ENCODE measurements at places on chromosomes 12 and 14. TPM values are rescaled to one million over a fixed set of nuclear protein-coding genes. Genes with fewer than 3 reads are reported as not detected.

C12orf60 gene
- 1.7 TPM for total RNA-seq

CLEC4A gene
- total RNA-seq = 0.32 TPM

CAND1 gene
- total RNA-seq = 185 TPM

RNU6-7 gene
- total RNA-seq = not detected

GIT2 gene
- 32.7 TPM for total RNA-seq

C12orf50 gene
- total RNA-seq = not detected

LRTM2 gene
- total RNA-seq = not detected

TMEM229B gene
- total RNA-seq = 1.3 TPM

P2RX7 gene
- total RNA-seq = not detected

GRCh38 chr12:110928700-110929099 lies 8.3 kb upstream of the MYL2 start:
- DNase-seq = no peak

DNA sequence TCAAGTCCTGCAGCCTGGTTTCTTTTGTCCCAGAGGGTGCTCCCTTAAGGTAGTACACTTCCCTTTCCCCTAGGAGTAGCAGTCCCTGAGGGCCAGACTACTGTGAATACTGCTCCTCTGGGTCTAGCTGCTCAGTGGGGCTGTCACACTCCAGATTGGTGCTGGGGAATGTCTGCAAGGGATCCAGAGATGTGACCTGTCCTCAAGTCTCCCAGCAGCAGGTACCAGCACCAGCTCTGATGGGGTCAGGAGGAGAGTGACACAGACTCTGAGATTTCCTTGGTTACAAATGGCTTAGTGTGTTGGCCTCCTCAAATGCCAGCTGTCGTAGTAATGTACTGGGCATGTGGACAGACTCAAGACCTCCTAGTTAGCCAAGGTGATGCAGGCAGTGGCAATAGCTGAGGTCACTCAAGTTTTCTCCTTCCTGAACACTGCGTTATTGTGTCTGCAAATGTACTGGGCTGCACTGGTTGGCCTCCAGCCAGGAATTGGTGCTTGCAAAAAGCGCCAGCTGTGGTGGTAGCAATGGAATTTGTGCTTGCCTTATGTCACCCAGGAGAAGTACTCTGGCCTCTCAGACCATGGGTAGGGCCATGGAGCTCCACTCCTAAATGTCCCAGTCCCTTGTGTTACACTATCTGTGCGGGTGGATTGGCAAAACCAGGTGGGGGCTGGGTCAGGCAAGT lies 36.4 kb upstream of the AEBP2 start:
- peak; percentile 43 for DNase-seq

- DNase-seq = no peak
These were observed 45.6 kb downstream of the OVCH1 start for GRCh38 chr12:29451888-29452287.

- DNase-seq = no peak
These were observed 10.1 kb downstream of the FGF6 start for GRCh38 chr12:4435537-4435936.

DNA sequence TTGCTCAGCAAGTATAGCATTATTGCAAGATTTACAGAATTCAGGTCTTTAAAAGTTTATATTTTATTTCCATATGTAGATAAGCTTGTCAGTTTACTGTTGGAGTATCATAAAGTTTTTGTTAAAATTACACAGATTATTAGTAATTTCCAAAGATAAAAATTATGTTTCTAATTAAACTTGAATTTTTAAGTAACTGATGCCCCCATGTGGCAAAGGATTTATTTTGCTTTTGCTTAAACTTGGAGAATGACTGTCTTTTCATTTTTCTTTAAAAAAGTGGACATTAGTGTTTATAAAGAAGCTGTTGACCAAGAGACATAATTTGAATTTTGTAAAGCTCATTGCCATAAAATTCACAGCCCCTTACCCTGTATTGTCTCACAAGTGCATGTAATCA lies 45.8 kb downstream of the ETNK1 start:
- DNase-seq = no peak

DNA sequence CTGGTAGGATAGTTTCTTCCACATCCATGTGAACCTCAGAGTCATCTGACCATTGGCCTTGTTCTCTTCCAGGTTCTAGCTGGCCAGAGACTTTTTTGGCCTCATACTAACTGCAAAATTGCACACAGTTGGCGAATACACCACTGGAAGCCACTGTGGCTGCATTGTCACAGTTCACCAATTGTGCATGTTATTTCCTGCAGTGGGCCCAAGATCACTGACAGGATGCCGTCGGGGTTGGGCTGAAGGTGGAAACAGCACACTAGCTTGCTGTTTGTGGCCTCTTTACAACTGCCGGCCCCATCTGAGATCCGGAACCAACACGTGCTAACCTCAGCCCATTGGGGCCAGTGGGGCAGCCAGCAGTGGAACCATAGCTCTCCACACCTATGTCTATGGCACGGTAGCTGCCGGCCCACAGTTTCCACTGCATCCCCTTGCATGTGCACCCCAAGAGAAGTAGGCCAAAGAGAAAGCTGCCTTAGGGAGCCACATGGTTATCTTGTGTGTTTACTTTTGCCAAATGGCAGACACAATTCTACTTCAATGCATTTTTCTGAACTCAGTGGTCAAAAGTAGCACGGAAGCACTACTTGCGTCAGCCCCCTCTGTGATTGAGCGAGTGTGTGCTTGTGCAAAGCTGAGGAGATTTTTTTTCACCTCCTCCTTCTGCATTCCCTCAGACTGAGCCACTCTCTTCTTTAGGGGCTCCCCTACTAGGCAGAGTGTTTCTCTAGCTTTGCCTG lies 464.0 kb downstream of the RAD51B start:
- DNase-seq = no peak

DNA sequence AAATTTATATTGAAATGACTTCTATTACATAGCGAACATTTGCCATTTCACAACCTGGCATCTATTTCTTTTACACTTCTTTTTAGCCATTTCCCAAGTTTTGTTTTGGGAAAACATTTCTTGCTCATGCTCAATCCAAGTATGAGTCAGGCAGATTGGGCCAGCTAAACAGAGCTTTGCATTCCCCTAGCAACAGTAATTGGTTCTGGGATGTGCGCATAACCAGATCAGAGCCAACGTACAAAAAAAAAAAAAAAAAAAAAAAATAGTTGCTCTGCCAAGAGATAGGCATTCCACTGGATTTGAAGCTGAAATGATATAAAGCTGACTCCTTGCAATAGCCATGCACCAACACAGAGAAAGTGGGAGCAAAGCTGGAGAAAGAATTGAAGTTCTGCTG lies 37.5 kb downstream of the PLCZ1 start:
- peak; percentile 92 for DNase-seq

GRCh38 chr12:26461776-26462175 lies 266.4 kb downstream of the SSPN start:
- no peak for DNase-seq

GRCh38 chr12:120928864-120929652 lies 24.9 kb upstream of the SPPL3 start:
- no peak for DNase-seq

GRCh38 chr14:69586404-69586803 lies 11.7 kb upstream of the CCDC177 start:
- DNase-seq = no peak

- no peak for DNase-seq
These were observed 227.4 kb downstream of the CCDC59 start for GRCh38 chr12:82130762-82131161.

- DNase-seq = no peak
These were observed 1.5 kb downstream of the SLIRP start for GRCh38 chr14:77709412-77709811.

GRCh38 chr14:100688598-100689461 lies 37.9 kb upstream of the DLK1 start:
- DNase-seq = peak; percentile 78

GRCh38 chr12:41039461-41039860 lies 148.7 kb upstream of the PDZRN4 start:
- DNase-seq = no peak

GRCh38 chr14:79598339-79598738 lies 613.0 kb downstream of the DIO2 start:
- peak; percentile 89 for DNase-seq

- no peak for DNase-seq
These were observed 7.6 kb downstream of the AKAP6 start for GRCh38 chr14:32336702-32337101.

GRCh38 chr14:100332797-100333196 lies 9.7 kb downstream of the SLC25A47 start:
- DNase-seq = no peak

GRCh38 chr14:88247228-88247627 lies 75.8 kb downstream of the KCNK10 start:
- no peak for DNase-seq

GRCh38 chr14:70425354-70425753 lies 8.5 kb upstream of the SYNJ2BP start:
- no peak for DNase-seq

- peak; percentile 87 for DNase-seq
These were observed 184.4 kb upstream of the SLC38A2 start for GRCh38 chr12:46556819-46557524.

DNA sequence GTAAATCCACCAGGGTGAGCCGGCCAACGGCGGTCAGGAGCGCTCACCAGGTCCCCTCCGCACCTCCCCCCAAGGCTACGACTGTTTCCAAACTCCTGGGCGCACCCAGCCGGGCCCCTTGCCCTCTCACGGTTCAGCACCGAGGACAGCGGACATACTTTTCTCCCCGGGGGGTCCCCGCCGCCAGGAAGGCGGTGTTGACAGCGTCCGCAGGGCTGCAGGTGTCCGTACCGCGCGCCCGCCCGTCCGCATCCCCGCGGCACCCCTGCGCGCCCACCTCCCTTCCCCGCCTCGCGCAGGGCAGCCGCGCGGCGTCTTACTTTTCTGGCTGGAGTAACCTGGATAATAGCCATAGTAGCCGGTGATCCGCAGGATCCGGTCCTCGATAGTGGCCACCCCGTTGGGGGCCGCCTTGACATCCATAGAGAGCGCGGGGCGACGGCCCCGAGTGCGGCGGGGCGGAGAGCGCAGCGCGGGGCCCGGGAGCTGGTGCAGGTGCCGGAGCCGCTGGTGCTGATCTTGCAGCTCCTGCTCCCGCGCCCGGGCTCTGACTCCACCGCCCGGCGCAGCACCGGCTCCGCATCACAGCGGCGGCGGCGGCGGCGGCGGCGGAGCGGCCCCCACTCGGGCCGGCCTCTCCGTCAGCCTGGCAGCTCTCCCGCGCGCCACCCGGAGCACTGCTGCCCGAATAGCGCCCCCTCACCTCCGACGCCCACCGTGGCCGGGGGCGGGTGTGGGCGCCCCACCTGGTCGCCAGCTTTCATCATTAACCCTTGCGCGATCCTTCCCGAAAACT lies at the start of gene SLC35F4:
TSS of gene SLC35F4 (minus strand) at position 690 of the 796 bp plus-strand sequence.
- no peak for DNase-seq

DNA sequence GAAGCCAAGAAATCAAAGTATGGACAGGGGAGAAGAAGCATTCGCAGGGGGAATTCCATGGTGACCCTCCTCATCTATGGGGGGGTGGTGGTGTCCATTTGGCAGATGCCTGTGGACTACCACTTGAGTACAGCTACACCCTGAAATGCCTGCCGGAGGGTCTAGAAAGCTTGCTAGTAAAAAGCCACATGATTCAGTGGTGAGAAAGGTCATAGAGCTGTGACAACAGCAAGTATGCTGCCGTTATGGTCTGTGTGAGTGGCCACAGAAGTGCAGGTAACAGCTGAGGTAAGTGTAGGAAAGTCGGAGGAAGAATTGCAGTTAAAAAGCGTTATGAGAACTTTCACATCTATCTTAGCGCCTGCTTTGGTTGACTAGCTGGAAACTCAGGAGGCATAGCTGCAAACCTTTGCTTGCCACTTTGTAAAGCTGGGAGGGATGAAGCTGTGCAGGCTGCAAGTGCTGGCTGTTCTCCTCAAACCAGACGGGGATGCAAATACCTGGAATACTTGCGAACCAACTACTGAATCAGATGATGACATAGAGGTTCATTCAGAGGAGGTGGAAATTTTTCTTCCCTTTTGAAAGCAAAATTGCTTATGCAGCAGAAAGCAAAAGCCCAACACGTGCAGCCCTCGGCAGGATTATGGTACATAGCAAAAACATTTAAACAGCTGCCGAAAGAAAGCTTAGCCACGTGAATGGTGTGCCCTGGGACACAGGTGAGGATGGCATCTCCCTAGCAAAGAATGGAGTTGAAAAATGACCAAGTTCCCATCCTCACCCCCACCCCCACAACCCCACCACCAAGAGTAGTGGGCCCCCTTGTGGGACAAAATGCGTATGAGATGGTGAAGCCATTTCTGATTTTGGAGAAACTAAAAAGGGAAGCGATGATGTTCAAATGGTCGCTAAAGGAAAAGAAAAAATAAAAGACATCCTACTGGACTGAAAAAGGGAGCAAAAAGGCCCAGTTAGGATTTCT lies 287.0 kb downstream of the RERGL start:
- no peak for DNase-seq

DNA sequence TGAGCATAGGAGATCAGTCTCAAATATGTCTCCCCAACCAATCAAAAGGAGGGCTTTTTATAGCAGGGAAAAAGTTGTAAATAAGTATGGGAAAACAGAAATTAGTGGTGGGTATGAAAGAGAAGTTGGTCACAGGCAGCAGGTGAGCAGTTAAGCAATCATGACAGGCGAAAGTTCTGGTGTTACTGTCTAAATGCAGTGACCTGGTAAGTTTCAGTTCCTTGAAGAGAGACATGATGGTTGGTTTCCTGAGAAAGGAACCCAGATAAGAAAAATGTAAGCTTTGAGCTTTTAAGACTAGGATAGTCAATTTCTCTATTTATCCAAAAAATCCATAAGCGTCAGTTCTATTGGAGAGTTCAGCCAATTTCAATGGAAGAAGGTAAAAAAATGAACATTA lies 466.2 kb upstream of the FLRT2 start:
- no peak for DNase-seq

DNA sequence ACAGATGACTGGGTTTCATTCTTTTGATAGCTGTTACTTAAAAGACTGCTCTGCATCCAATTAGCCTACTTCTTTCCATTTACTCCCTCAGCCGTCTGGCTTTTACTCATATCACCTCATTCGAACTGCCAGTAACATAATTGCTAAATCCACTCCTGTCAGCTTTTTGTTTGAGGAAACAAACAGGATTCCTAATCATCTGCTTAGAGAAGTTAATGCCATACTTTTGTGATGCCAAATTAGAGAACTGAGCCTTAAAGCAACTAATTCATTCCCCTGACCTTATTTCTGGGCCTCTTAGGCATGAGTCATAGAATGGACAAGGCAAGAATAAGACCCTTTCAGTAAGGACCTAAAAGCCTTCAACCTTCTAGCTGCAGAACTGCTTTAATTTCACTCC lies 2.9 kb downstream of the OXA1L start:
- no peak for DNase-seq

Measured in astrocyte (in vitro differentiated cells and primary cell).